ENCODE measurements at places on chromosomes 4 and X.

DNA sequence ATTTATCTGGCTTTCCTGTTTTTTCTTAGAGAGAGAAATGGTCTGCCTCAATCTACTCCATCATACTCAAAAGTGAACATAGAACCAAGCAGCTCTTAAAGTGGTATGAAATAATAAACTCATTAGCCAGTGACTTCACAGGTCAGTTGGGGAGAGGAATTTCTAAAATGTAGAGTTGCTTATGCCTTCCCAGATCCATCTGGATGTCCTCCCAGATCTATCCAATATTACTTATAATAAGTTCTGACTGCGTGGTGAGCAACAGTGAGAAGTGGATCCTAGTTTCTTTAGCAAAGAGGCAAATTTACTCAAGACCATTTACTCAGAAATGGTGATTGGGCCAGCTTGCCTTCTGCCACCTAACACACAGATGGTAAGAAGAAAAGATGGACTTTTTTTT lies 748.0 kb downstream of the PCDH18 start:
- no peak for DNase-seq

GRCh38 chrX:35499071-35499862 lies 298.9 kb upstream of the MAGEB16 start:
- no peak for DNase-seq

- no peak for DNase-seq
Observed at GRCh38 chr4:1011666-1012033, 224 bp downstream of the FGFRL1 start.

DNA sequence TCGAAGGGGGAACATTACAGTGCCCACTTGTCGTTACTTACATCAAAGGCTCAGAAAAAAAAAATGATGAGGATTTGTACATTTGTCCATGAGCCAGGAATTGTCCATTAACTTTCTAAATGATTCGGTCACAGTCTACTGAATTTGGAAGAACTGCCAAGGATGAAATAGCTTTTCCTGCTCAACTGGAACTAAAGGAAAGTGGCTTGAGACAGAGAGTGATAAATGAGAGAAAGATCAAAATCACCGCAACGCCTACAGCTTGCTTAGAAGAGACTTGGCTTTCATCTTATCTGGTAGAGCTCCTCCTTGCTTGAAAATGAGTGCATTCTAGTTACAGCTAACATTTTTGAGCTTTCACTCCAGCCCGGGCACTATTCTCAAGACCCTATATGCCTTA lies 55.5 kb upstream of the ADGRG2 start:
- no peak for DNase-seq

- no peak for DNase-seq
Observed at GRCh38 chr4:48102303-48102702, 31.7 kb downstream of the TXK start.

GRCh38 chrX:107207089-107207488 lies 678 bp downstream of the DNAAF6 start:
- no peak for DNase-seq

- no peak for DNase-seq
Observed at GRCh38 chr4:78213218-78213617, 156.1 kb downstream of the FRAS1 start.

DNA sequence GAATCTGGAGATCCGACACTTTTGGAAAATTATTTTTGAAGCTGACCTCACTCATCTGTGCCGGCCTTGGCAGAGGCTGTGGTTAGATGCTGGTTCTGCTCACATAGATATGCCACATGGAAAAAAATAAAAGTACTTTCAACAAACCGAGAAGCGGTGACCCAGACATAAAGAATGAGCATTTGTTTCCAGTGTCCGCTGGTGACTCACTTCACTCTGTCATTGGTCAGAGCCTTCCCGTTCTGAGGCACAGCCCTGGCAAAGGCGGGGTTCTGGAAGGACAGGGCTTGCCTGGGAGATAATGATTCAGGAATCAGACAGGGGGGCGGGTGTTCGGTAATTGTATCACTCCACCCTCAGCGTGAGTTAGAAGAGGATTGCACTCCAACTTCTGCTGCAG lies 172.4 kb upstream of the MXRA5 start:
- DNase-seq: peak; percentile 93

DNA sequence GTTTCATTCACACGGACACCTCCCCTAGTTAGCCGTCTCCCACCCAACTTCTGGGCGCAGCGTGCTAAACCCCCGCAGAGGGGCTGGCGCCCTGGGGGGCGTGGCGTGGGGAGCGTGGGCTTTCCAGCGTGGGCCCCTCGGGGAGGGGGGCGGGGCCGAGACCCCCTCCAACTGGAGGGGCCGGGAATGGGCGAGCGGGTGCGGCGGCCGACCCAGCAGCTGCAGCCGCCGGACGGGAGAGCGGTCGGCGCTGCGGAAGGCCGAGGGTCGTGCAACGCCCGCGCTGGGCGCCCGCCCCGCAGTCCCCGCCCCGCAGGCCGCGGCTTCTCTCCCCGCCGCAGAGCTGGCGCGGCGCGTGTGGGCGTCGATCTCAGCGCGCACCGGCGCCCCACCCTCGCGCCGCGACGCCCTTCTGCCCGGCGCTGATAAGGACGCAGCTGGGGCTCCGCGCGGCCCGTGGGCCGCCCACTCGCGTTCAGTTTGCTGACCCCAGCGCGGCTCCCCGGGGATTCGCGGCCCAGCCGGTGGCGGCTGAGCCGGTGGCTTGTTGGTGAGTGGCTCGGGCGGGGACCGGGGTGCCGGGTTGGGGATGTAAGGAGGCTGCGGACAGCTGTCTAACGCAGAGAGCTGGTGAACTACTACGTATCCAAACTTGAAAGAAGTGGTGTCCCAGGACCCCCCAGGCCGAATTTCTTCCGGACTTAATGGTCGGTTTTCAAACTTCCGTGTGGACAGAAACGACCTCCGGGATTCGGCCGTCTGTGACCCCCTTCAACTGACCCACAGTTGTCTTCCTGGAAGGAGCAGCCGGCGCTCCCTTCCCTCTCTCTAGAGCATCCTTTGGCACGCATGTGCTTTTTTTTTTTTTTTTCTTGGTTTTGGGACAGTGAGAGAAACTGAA lies 1.5 kb downstream of the FHDC1 start:
- peak; percentile 36 for DNase-seq

- no peak for DNase-seq
Observed at GRCh38 chr4:77169481-77169880, 12.5 kb downstream of the CCNG2 start.

- peak; percentile 39 for DNase-seq
Observed at GRCh38 chr4:159495515-159496236, 392.8 kb downstream of the RAPGEF2 start.

- DNase-seq: no peak
Observed at GRCh38 chr4:101103381-101104142, 243.8 kb downstream of the PPP3CA start.

DNA sequence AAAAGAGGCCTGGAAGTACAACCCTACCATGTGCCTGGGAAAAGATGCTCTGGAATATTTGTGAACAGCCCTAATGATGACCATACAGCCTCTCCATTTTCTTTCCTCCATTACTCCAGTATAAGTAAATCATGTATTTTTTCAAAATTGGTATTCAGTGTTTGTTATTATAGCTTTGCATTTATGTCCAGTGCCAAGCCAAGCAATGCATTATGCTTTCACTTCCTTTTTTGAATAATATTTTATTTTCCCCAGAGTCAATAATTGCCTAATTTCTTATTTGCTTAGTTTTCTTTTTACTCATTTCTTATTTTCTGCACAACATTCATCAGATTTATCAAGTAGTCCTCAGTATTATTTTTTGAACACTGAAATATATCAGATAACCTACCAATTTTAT lies 49.3 kb upstream of the EOLA2 start:
- no peak for DNase-seq

GRCh38 chrX:37378830-37379229 lies 29.7 kb downstream of the PRRG1 start:
- no peak for DNase-seq

DNA sequence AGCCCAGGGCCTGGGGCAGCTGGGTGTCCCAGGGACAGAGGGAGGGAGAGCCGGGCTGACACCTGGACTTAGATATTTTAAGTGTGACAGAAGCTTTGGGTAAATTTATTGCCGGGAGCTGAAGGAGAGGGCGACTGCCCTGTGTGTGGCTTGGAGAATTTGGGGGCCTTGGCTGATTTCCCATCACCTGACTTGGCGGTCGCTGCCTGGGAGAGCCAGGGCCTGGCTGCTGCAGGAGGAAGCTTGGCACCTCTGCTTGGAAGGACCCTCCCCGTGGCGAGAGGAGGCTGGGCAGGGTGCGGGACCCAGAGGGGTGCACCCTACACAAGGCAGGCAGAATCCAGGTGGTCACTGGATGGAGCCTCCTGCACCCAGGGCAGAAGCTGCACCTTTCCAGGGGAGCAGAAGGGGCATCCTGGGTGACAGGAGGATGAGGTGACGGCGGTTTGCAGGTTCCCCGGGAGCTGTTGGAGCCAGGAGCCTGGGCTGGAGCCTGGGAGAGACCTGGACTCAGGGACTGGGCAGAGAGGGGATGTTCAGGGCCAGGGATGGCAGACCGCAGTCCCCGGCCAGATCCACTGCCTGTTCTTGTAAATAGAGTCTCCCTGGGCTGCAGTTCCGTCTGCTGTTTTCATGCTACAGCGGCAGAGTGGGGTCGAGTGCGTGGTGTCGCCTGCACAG lies 72.0 kb downstream of the RGS12 start:
- no peak for DNase-seq

GRCh38 chr4:25860586-25861279 lies 2.1 kb downstream of the SEL1L3 start:
- DNase-seq: no peak

DNA sequence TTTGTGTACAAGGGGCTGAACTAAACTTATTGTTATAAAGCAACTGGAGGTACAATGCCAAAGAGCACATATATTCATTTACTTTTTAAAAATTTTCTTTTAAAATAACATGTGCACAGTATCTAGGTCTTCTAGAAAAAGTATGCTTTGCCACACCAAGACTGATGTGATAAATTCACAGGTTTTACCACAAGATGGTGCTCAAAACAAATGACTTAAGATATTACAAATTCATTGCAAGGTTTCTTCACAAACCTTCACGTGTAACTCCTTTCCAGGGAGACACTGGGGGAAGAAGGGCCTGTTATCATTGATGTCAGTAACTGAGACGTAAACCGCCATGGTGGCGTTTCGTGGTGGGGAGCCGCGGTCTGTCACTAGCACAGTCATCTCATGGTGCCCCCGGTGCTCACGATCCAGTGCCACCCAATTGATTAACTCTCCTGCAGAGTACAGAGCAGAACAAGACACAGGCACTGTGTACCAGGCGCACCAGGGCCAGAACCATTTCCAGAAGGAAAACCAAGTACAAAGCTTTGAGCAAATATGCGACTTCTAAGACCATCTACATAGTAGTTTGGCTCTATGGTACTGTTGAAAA lies 162.2 kb downstream of the DCHS2 start:
- peak; percentile 21 for DNase-seq

DNA sequence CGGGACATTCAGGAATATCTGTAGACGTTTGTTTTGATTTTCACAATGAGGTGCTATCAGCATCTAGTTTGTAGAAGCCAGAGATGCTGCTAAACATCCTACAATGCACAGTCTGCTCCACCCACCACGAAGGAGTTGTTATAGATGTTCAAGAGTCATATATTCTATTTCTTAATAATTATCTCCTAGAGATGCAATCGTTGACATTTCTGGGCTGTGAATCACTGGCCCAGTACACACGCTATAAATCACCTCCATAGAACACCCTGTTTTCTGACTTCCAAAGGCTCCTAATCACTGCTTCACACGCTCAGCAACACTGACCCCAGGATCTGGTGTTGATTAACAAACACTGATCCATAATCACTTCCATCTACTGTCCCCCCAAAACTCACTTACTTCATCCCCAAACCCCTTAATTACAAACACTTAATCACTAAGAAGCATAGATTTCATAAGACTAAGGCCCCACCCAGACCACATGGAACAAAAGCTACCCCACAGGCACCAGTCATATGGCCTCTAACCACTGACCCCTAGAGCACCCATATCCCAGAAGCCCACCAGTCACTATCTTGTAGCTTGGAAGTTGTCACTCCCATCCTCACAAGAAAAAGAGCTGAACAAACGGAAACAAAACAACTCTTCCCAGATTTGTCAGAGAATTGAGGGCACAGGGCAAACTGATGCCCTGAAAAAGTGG lies 31.7 kb upstream of the ZNF41 start:
- DNase-seq: peak; percentile 25

GRCh38 chrX:116749943-116750342 lies 287.2 kb upstream of the CT83 start:
- no peak for DNase-seq

DNA sequence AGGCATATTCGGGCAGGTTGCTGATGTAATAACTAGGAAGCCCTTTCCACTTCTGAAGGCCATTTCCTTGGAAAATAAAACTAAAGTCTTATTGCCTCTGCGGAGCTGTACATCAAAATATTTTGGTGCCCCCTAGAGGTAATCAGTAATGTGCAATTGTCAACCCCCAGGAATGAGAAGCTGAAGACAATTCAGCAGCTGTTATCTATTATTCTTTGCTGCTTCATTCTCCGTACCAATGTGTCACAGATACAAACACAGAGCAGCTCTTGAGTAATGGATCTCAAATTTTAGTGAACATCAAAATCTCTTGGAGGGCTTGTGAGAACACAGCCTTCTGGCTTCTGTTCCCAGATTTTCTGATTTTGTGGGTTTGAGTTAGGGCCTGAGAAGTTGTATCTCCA lies 3.5 kb upstream of the SLIT2 start:
- DNase-seq: peak; percentile 87

- DNase-seq: no peak
Observed at GRCh38 chr4:24471486-24472160, 112.7 kb downstream of the DHX15 start.
